ENCODE measurements at places on chromosomes 5 and 9.

DNA sequence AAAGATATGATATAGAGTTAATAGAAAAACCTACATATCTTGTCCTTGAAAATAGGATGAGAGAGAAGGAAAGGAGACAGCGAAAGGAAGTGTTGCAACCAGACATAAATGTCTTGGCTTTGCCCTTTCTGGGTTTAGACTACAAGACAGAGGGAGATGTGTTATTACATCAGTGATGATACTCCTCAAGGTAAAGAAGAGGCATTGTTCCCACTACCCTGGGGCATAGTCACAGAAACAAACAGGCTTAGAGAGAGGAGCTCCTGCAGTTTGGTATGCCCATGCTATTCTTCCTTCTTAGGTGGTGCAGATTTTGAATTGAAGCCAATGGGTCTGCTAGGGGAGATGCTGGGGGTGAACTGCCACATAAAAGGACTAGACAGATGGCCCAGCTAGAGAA is 166.8 kb upstream of the RFX3 start:
- DNase-seq = no peak

- DNase-seq = no peak
Observed at GRCh38 chr5:16921211-16921610, 14.9 kb downstream of the MYO10 start.

GRCh38 chr9:130471411-130472183 is 26.8 kb downstream of the ASS1 start:
- DNase-seq = no peak

GRCh38 chr5:61319388-61320146 is 12.5 kb upstream of the ZSWIM6 start:
- DNase-seq = no peak

DNA sequence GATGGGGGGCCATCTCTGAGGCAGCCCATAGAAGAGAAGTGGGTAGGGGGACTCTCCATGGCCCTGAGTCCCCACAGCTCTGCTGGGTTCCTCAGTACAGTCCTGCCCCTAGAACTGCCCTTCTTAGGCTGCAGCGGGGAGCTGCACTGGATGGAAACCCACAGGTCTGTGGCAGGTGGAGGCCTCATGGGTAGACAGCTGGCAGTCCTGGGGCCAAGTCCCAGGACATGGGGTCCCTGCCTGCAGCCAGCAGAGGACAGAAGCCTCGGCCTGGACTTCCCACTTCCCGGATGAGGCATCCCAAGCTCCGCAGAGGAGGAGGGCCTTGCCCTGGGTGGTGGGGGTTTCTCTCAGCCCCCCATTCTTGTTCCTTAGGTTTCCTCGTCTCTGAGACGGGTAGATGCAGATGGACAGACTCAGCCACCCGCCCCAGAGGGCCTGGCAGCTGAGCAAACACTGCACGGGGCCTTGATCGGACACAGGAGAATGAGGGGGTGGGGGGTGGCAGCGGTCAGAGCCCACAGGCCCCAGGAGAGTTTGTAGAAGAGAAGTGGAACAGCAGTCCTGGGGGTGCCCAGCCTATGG is 153.8 kb downstream of the C9orf50 start:
- DNase-seq = no peak

- DNase-seq = no peak
Observed at GRCh38 chr5:131649161-131649560, 14.1 kb upstream of the RAPGEF6 start.

GRCh38 chr9:128247226-128247803 is 28.5 kb downstream of the GOLGA2 start:
- DNase-seq = no peak

DNA sequence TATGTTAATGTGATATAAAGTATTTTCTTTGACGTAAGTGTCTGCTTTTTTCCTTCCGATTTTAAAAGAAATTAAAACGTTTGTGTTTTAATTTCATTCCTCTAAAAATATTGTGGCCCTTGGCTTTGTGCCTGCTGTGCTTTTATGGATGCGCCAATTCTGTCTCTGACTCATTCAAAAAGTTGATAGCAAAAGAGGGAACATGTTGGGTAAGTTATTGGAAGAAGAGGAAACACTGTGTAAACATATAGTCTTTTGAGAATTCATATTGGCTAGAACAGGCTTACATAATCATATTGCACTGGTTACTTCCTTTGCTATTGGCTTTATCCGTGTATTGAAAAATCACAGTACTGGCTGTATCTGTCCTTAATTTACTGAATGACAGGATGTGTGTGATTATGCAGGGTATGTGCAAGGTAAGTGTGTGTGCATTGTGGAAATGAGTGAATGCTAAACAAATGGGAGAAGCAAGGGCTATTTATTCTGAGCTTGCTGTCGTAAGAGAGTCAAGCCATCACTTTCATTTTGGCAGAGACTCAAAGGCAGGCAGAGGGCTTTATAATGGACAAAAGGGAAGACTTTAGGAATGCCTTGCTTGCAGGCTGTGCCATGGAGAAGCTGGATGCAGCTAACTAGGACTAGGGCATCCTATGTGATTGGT is 67.8 kb downstream of the SGCD start:
- DNase-seq = no peak

GRCh38 chr5:67831048-67831447 is 384.5 kb upstream of the PIK3R1 start:
- DNase-seq = no peak

- no peak for DNase-seq
Observed at GRCh38 chr5:149257131-149257530, 14.5 kb upstream of the AFAP1L1 start.

Data from activated T-cell treated with anti-CD3 and anti-CD28 coated beads for 1 hour (primary cell).